ENCODE measurements at places on chromosomes 3 and 15.
A peak's percentile ranks its signal among the peaks of the same experiment; 100 is the strongest.

DNA sequence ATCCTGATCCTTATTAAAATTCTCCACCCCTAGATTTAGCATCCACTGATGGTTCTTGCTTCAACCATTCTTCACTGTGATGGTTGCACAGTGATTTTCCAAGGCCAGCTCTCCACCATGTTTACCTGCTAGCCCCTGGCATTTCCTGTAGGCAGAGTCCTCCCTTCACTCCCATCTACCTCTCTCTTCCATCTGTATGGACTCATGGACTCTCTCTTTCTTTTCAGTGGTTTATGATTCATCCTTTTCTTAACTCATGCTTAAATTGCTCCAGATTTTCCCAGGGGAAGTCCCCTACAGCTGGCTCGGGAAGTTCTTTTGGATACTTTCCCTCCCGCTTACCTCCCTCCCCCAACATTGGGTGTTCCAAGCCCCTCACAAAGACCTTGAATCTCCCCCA lies 18.7 kb downstream of the TGM4 start:
- peak; percentile 70 for DNase-seq

DNA sequence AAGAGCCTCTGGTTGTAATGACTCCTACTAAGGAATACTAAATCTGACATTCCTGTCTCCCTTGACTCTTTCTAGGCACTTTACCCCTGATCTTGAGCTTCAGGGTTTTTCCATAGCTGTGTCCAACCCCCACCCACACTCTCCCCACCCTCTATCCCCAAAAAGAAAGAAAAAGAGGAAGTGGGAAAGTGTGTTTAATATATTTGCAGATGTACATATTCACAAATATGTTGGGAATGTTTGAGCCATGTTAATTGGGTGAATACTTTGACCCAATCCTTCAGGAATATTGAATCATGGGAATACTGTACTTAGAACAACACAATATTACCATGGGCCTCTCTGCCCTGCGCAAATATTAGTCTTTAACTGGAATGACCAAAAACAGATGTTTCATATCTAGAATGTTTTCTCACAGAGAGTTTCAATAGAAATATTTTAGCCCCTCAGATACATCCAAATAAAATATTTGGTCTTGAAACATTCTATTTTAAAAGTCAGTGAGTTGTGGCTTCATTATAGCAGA lies 19.8 kb upstream of the PFN2 start:
- peak; percentile 53 for DNase-seq

DNA sequence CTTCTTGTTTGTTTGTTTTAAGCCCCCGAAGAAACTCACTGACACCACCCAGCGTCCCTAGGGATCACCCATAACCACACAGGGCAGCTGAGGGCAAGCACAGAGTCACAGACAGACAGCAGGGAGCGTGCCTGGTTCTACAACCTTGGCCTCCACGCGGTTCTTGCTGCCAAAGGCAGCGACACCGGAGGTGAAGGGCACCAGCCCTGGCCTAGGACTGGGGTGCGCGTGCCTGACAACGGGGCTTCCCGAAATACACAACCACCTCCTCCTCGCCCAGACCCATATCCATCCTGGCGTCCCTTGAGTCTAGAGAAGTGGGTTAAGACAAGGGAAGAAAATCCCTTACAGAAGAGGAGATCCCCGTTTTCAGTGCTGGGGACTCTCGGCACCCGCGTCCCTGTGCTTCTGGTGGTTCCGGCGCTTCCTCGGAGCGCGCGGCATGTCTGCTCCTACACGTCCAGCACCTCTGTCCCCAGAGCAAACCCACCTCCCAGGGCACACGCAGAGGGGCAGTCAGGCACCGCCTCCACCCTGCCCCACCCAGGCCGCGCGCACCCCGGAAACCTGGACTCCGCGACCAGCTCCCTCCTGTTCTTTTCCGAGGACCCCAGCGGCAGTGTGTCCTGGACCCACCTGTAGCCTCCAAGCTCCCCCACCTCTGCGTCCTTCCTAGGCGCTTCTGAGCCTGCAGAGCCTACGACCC lies 911 bp downstream of the RFTN1 start:
- DNase-seq: peak; percentile 75

GRCh38 chr3:165359005-165359404 lies 162.8 kb upstream of the SLITRK3 start:
- no peak for DNase-seq

GRCh38 chr3:159852266-159852665 lies 136.4 kb upstream of the IL12A start:
- DNase-seq: no peak

GRCh38 chr3:15180042-15180611 lies 25.9 kb upstream of the CAPN7 start:
- DNase-seq: no peak
